ENCODE measurements at places on chromosomes 13 and 19. TPM values are rescaled to one million over a fixed set of nuclear protein-coding genes. Genes with fewer than 3 reads are reported as not detected.
A peak's percentile ranks its signal among the peaks of the same experiment; 100 is the strongest.

DNA sequence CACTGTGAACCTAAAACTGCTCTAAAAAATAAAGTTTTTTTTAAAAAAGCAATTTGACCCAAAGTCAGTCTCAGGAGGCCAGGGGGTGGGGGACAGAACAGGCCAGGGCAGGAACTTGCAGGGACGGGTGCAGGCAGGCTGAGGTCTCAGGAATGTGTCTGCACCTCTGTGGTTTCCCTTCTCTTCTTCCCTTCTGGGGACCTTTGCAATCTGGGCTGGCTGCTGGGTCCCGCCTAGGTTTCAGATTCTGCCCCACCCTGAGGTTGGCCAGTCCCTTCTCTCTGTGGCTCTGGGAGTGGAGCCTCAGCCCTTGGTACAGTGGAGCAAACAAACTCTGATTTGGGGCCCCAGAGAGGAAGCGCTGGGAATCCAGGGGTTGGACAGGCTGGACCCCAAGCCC, 5.3 kb upstream of the F2RL3 start:
- no peak for DNase-seq

DNA sequence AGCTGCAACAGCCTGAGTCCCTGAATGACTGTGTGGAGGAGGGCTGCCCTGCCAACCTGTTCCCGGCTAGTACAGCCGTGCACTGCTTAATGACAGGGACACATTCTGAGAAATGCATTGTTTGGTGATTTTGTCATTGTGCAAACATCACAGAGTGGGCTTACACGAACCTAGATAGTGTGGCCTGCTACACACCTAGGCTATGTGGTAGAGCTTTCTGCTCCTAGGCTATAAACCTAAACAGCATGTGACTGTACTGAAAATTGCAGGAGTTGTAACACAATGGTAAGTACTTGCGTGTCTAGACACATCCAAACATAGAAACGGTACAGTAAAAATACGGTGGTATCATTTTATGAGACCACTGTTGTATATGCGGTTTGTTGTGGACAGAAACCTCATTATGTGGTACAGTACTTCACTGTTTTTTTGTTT, 35.0 kb downstream of the VASP start:
- DNase-seq = no peak

GRCh38 chr13:40470660-40471059, 195.8 kb downstream of the FOXO1 start:
- peak; percentile 86 for DNase-seq

DNA sequence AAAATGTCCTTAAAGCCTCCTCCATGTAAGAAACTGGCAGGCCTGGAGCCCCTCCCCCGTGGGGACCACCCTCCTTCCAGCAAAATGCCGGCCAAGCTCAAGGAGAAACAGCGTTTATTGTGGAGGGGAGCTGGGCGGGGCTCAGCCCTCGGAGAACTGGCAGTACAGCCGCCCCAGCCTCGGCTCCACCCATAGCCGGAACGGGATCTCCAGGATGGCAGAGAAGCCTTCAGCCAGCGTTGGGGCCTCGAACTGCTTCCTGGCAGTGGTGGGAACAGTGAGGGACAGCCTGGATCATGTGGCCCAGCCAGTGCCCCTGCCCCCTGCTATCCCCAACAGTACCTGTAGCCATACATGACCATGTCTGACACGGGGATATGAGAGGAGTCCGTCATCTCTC, 6.3 kb downstream of the PNKP start:
- no peak for DNase-seq

DNA sequence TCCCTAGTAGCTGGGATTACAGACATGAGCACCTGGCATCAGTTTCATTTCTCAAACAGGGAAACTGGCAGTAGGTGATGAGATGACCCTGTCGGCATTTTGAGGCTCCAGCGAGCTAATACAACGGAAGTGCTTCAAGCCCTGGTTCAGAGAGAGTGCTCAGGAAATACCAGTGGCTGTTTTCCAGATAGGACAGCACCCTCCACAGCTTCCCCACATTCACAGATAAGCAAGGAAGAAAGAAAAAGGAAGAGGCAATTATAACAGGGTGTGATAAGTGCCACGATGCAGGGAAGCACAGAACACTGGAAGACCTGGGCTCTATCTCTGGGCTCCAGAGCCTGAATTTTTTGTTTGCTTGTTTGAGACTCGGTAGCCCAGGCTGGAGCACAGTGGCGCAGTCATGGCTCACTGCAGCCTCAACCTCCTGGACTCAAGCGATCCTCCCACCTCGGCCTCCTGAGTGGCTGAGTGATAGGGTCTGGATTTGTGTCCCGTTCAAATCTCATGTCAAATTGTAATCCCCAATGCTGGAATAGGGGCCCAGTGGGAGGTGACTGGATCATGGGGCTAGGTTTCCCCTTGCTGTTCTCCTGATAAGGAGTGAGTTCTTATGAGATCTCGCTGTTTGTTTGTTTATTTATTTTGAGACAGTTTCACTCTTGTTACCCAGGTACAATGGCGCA, 43.5 kb downstream of the PIN1 start:
- no peak for DNase-seq

DNA sequence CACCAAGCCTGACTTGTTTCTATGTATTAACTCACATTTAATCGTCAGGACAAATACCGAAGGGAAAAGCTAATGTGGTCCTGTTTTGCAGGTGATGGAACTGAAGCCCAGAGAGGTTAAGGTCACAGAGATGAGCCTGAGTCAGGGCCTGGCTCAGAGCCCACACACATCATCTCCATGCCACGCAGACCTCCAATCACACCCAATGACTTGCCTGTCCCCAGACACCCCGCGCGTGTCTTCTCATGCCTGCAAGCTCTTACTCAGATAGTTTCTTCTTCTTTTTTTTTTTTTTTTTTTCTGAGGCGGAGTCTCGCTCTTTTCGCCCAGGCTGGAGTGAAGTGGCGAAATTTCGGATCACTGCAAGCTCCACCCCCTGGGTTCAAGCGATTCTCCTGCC, 16.4 kb downstream of the SIX5 start:
- no peak for DNase-seq

- no peak for DNase-seq
Measured at GRCh38 chr19:14563989-14564651, 7.7 kb downstream of the NDUFB7 start.

The KCNN4 gene
- polyA plus RNA-seq = 0.51 TPM

The SPTBN4 gene
- 0.33 TPM for polyA plus RNA-seq

The PROZ gene
- not detected for polyA plus RNA-seq

DNA sequence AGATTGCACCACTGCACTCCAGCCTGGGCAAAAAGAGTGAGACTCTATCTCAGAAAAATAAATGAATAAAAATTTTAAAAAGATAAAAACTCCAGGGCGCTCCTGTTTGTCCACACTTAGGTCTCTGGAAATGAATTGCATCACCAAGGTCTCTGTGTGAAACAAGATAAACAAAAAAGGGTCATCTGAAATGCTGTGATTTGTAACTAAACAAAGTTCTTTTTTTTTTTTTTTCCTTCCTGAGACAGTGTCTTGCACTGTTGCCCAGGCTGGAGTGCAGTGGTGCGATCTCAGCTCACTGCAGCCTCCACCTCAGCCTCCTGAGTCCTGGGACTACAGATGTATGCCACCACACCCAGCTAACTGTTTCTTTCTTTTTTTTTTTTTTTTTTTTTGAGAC, 11.5 kb downstream of the FZR1 start:
- DNase-seq = no peak

DNA sequence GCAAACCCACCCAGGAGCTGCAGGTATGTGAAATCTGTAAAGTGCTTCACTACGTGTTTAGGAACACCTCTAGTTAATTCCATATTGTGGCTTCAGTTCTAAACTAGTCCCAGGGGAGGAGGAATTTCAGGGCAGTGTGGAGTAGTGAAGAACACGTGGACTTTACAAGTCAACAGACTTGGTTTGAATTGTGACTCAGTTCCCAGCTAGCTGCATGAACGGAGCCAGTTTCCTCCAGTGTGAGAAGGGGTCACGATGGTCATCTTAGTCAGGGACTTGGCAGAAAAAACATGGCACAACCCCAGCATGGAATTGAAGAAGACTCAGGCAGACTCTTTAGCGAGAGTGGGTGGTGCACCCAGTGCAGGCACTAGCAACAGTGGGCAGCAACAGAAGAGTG, 175.7 kb upstream of the UBL3 start:
- DNase-seq = no peak

The GAPDHS gene
- not detected for polyA plus RNA-seq

The DLEU7 gene
- polyA plus RNA-seq = 0.16 TPM

The ZNF723 gene
- polyA plus RNA-seq = not detected

DNA sequence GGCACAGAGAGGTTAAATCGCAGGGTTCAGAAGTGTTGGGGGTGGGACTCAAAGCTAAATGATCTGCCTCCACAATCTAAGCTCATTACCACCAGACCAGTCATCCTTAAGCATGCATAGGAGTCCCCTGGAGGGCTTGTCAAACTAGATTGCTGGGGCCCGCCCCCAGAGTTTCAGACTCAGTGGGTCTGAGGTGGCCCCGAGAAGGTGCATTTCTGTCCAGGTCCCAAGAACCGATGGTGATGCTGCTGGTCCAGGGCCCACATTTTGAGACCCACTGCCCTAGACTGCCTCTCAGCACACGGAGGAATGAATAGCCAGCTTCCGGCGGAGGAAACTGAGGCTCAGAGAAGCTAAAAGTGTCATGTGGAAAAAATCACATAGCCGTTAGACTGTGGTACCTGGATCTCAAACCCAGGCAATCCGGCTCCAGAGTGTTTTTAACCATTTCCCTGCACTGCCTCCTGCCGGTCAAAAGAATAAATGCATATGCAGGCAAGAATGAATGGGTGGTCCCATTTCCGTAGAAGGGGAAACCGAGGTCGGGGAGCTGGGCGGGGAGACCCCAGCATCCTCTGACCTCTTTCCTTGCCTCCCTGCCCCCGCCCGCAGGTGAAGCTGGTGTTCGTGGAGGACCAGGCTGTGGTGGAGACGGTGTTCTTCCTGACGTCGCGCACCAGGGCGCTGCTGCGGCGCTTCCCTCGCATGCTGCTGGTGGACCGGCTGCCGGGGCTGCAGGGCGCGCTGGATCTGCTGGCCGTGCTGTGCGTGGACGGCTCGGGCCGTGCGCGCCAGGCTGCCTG, 23.8 kb downstream of the ZSWIM9 start:
- no peak for DNase-seq

DNA sequence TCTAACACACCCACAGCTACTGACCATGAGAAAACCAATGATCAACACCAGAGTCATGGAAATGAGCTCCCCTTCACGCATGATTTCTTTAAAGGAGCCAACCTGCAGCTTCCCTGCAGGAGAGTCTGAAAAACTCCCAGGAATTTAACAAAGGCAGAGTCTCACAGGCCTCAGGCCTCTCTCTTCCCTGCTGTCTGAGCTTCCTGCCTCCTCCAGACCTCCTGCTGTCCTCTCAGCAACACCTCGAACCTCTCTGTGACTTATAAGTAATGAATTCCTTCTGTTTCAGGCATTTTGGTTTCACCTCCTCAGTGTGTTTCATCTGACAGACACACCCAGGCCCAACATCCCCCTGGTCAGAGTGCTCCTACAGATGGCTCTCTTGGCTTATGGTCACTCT, 1044.4 kb downstream of the UQCRFS1 start:
- no peak for DNase-seq

DNA sequence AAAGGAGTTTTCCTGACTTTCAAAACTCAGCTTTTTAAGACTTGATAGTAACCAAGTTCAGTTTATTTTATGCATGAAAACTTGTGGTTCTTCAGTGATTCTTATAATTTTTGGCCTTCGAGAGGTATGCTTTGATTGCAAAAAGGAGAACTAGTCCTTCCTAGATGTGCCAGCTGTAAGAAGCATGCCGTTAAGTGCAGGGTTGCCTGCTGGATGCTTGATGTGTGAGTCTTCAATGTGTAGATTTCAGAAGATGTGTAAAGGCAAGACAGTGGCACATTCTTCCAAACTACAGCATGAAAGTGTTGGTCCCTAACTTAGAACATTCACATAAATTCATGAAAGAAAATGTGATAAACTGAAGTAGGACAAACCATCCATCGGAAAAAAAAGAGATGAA, 532.5 kb downstream of the DCT start:
- DNase-seq = no peak

The CGB2 gene
- not detected for polyA plus RNA-seq

GRCh38 chr13:70708775-70709174, 600.5 kb upstream of the KLHL1 start:
- DNase-seq = peak; percentile 29

DNA sequence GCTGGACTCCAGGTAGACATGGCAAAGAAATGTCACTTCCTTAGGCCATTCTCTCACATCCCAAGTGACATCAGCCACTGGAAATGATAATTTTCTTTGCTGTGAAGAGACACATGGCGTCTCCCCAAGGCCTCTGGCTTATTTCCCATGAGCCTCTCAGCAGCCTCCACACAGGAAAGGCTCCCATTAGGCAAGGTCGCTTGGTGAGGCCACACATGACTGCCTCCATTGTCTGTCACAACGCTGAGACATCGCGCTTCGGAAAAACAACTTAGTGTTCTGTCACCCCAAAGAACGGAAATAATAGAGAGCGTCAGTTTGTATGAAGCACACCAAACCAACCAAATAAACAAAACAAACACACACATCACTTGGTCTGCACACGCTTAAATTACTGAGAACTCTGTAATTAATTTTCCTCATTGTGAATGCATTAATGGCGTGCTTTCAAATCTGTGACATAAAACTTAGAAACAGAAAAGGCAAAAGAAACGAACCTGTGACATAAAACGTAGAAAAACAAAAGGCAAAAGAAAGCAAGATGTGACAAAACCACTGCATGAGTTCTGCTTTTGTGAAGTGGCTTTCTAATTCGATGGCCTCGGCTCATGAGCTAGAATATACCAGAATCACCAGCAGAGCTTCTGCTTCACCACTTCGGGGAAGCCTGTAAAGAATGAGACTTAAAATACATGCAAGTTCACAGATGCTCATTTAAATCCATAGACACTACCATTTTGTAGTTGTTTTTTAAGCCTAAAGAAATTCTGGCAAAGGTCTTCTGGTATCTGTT, 404.2 kb upstream of the SGCG start:
- no peak for DNase-seq

GRCh38 chr13:47603365-47603764, 397.7 kb downstream of the SUCLA2 start:
- no peak for DNase-seq

The IRGC gene
- polyA plus RNA-seq = not detected

The FCER2 gene
- polyA plus RNA-seq = 0.78 TPM

- no peak for DNase-seq
Measured at GRCh38 chr13:47136504-47136941, 239.7 kb upstream of the HTR2A start.

GRCh38 chr13:40149611-40150274, 494.3 kb downstream of the COG6 start:
- peak; percentile 35 for DNase-seq

The MBD3L2B gene
- not detected for polyA plus RNA-seq

DNA sequence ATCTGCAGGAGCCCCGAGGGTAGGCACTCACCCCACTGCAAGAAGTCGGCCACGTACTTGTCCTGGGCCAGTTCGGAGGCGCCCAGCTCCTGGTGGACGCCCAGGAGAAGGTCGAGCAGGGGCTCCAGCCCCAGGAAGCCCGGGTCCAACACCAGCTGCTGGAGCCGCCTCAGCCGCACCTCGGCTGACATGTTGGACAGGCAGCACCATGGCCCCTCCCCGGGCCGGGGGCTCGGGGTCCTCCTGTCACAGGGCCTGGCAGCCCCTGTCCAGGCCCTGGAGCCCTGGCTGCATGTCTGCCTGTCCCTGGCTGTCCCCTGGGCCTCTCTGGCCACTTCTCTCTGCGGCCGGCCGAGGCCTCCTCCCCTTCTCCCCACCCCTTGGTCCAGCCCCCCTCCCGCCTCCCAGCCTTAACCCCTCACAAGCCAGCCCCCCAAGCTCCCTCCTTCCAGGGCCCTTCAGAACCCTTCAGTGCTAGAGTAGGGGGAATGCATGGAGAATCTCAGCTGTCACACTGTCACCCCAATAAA, at the start of gene DMPK:
TSS of gene DMPK (minus strand) at position 329 of the 530 bp plus-strand sequence. CDS start at position 191, 138 bp downstream.
- DNase-seq = no peak

Measured in forelimb muscle (tissue), 1 donor.